ENCODE measurements at places on chromosomes 5 and 9.

GRCh38 chr9:94534901-94535300 is 20.0 kb upstream of the PCAT7 start:
- DNase-seq, result no peak

DNA sequence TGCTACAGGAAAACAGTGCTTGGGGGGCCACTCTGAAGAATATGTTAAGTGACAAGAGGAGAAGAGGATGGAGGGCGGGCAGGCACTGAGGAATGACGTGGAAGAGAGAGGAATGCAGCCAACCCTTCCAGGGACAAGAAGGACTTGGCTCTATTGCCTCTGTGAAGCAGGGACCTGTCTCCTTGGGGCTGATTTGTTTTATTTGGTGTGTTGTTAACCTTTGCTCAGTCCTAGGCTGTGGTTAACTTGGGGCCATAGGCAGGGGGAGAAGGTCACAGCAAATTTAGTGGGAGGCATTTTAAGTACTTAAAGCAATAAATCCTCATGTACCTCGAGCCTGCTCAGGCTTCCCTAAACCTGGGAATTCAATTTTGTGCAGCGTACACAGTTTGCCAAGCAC is 39.9 kb downstream of the KIF4B start:
- DNase-seq, result no peak

- DNase-seq, result no peak
These were observed 1.7 kb downstream of the MBLAC2 start for GRCh38 chr5:90472783-90473395.

- DNase-seq, result no peak
These were observed 182.6 kb upstream of the TYRP1 start for GRCh38 chr9:12510551-12510950.

GRCh38 chr5:172299916-172300439 is 16.4 kb upstream of the UBTD2 start:
- no peak for DNase-seq

- no peak for DNase-seq
These were observed 11.5 kb downstream of the IGFBPL1 start for GRCh38 chr9:38412751-38413150.

- no peak for DNase-seq
These were observed 278.2 kb downstream of the BRINP1 start for GRCh38 chr9:119091074-119091473.

GRCh38 chr9:16671591-16672137 is 198.8 kb downstream of the BNC2 start:
- peak; percentile 47 for DNase-seq

DNA sequence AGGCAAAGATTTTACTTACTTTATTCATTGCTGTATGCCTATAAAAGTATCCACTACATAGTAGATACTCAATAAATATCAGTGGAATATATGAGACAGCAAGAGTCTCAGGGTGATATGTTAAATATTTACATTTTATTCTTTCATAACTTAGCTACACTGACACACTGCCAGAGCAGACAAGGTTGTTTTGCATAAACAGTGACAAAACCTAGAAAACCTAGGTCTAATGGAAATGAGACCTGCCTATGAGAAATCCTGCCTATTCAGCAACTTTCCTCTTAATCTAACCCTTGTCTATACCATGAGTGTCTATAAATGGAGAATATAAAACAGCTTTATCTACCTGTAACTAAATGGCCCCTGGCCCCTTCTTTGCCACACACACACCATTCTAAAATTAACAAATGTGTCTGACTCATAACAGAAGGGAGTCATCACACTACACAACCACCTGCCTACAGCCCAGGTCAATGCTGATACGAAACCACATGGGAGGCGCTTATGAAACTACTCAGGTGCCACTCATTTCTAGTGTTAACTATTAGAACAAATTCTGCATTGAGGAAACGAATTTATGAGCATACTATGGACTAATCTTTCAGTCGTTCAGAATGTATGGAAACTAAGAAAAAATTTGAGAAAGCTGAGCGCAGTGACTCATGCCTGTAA is 60.3 kb downstream of the UBAP2 start:
- DNase-seq, result no peak

GRCh38 chr5:219460-219863 is 1.3 kb downstream of the SDHA start:
- no peak for DNase-seq

- DNase-seq, result no peak
These were observed 214.1 kb upstream of the MEF2C start for GRCh38 chr5:89097103-89097502.

GRCh38 chr5:113319256-113320053 is 115.3 kb downstream of the TSSK1B start:
- DNase-seq, result no peak

DNA sequence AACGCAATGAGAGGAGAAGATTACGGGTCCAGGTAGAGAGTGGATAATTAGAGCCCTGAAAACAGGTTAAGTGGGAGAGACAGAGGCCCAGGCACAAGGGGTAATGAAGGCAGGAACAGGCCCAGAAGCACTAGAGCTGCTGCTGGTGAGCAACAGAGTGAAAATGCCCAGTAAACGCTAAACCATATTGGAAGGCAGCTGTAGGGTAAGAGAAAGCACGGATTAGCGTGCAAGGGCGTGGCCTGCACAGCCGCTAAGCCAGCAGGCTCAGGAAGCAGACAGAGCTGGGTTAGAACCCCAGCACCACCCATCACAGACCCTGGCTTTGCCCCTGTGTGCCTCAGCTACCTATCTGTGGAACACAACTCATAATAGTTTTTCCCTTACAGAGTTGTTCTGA is 93.2 kb downstream of the PAX5 start:
- DNase-seq, result no peak

DNA sequence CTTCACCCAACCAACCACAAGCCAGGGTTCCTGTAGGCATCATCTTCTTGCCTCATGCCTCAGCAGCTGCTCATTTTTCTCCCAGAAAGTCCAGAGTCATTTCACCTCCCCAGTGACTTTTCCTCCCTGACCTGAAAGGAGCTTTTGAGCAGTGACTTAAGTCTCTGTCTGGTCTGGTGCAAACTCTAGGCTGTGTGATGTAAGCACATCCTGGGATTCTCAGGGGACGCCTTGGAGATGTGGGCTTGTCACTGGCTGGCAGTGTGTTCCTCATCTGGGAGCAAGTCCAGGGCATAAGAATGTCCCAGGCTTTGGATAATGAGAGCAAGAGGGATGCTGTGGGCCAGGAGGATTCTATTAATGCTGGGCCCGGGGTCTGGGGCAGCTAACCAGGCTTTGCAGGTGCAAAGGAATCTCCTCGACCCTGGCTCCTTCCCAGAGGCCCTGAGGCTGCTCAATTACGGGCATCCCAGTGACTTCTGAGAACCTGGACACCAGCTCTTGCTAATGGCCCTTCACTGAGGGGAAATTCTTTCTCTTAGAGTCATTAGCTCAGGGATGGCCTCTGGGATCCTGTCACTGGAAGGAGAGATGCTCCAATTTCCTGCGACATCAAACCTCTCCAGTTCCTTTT is 211.0 kb upstream of the PANK3 start:
- DNase-seq, result peak; percentile 34

DNA sequence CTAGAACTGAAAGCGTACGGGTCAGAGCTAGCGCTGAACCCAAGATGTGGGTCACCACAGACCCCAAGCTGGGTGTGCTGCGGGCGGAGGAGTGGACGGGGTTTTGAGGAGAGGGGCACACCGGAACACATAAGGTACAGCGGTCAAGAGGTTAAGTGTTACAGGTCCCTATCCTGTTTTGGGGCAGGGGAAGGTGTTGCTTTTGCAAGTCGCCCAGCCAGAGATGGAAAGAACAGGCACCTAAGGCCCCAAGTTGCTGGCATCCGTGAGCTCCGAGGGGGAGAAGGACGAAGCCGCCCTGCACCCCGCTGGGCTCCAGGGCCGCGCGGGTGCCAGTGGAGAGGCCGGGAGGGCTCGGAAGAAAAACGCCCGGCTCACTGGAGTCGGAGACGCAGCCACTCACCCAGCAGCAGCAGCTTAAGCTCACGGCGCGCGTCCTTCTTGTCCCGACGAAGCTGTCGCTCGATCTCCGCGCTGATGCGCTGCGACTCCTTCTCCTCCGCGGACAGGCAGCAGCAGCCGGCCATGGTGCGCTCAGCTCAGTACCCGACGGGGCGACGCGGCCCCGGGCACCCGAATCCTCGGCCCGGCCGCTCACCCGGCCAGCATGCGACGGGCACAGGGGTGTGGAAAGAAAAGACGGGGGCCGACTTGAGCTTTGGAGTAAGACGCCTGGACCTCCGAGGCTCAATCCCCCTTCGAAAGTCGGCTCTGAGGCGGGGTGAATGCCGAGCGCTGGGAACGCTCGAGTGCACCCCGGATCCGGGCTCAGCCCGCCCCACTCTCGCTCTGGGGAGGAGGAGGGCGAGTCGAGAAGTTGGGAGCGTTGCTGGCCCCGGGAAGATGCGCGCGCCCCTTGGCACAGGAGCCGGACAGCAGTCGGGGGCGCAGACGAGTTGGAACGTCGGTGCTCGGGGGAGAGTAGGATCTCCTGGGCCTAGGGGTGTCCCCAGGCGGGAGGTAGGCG is 572 bp downstream of the GNA14 start:
- DNase-seq, result no peak

DNA sequence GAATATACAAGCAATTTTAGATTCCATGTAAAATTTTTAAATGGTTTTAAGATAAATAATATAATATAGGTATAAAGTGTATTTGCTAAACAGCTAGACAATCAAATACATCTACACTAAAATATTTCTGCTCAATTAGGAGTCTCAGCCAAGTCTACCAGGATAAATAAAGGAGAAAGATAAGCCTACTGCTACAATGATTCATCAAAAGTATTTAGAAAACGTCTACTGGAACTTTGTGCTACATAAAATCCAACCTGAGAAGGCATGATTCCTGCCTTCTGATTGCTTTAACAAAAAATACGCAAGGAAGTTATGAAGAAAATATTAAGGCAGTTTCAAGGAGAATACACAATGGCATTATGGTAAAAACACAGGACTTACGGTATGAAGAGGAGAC is 570.6 kb downstream of the EFNA5 start:
- no peak for DNase-seq

DNA sequence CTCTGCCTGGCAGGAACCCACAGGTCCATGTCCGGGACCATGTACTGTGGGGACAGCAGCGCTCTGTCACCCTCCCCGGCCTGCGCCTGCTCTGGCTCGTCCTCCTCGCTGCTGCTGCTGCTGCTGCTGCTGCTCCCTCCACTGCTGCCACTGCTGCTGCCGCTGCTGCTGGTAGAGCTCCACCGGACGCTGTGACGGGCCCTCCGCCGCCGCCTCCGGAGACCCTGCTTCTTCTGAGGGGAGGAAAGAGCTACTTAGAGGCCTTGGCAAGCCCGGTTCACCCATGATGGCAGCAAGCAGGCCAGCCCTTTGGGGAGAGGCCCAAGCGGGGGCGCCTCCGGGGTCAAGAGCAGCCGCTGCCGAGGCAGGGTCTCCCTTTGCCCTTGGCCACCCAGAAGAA is 10.0 kb upstream of the CARD9 start:
- no peak for DNase-seq

DNA sequence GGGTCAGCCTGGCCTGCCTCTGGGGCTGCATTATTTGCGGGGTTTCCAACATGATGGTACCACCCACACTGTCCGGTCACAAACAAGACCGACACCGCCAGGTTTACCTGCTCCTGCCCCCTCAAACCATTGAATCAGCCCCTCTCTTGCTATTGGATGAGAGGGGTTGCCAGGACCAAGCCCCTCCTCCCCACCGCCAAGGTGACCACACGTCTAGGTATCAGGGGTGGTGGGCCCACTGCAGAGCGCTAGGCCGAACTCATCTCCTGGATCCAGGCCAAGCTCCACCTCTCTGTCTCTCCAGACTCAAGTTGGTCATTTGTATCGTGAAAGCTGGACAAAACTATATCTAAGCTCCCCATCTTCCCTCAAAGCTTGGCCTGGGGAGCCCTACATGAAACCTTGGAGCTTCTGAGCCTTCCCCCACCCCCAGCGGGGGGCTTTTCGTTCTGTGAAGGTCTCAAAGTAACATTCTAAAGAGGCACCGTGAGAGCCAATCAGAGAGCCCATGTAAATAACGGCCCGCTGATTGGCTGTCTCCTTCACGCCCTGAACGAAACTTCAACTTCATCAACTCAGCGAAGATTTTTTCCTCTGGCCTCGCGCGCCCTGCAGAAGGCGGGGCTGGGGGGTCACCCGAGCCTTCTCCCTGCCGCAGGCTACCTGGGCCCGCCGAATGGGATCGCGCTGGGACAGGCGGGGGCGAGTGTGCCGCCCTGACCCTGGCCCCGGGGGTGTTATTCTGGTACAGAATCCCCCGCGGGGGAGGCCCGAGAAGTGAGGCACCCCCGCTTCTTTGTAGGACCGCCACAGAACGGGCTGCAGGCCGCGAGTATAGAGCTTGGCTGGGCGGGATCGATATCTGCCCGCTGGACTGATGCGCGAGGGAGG is 49.6 kb upstream of the PSD2 start:
- DNase-seq, result no peak

- no peak for DNase-seq
These were observed 231.3 kb downstream of the NPR3 start for GRCh38 chr5:32942225-32942989.

DNA sequence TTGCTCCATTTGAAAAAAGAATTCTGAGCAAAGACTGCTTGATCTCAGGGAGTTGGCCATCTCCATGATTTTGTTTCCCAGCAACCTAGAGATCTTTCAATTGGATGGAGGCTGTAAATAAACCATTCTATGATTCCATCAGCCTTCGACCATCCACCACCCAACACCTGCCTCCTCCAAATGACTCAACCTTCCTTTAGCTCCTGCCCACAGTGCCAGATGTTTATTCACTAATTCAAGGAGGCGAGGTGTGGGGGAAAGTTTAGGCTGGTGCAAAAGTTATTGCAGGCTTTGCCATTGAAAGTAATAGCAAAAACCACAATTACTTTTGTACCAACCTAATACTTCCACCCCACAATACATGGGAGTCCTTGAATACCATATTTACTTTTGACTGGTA is 327.5 kb downstream of the CAAP1 start:
- DNase-seq, result no peak

- DNase-seq, result no peak
These were observed 261.2 kb upstream of the FAM174A start for GRCh38 chr5:100273846-100274580.

GRCh38 chr5:72369301-72369700 is 49.1 kb downstream of the PTCD2 start:
- no peak for DNase-seq
